Ascending aorta (tissue), 2 donors: ENCODE measurements at places on chromosomes 5 and 9. TPM values are rescaled to one million over a fixed set of nuclear protein-coding genes. Genes with fewer than 3 reads are reported as not detected.

GRCh38 chr9:112642126-112642525 is 75.8 kb downstream of the INIP start:
- no peaks in the 10 kb centered on the region for H3K27me3 ChIP-seq
- no peak overlapping the region for H3K27ac ChIP-seq
- no peaks in the 10 kb centered on the region for H3K4me1 ChIP-seq
- H3K36me3 ChIP-seq: peaks cover 3% of the 10 kb centered on the region
- no peak for DNase-seq
- no peak overlapping the region for H3K4me3 ChIP-seq

- H3K36me3 ChIP-seq: no peaks in the 10 kb centered on the region
- H3K27me3 ChIP-seq: no peaks in the 10 kb centered on the region
- no peak overlapping the region for H3K27ac ChIP-seq
- DNase-seq: no peak
- H3K4me1 ChIP-seq: no peaks in the 10 kb centered on the region
Observed at GRCh38 chr5:160548949-160549645, 127.4 kb downstream of the PTTG1 start.

- no peaks in the 10 kb centered on the region for H3K4me1 ChIP-seq
- H3K27ac ChIP-seq: no peak overlapping the region
- no peaks in the 10 kb centered on the region for H3K36me3 ChIP-seq
Observed at GRCh38 chr5:98144710-98145109, 628.8 kb upstream of the RGMB start.

DNA sequence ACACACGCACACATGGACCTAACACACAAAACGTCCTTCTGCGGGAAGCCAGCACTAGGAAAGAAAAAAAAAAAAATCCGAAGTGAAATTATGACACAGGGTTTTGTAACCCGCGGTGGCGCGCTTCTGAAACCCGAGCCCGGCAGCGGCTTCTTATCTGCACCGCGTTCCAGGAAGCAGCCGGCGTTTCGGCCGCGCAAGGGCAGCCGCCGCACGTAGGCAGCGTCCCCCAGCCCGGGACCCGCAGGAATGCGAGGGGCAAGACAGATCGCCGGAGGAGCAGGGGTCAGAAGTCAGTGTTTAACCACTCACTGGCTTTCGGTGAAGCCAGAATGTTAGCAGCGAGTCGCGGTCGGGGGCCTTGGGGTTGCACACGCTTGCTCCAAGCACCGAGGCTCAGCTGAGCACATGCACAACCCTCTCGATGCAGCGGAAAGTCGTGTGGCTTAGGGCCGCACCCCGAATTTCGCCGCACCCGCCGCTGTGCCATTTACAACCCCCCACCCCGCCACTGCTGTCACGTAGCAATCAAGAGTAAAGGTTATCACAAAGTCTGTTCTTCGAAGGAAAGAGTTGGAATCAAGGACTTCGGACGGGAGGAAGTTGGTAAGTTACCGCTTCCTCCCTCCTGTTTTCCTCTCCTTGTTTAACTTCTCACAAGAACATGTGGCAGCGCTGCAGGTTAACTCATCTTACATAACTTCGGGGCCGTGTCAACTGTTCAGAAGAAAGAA is 167.9 kb downstream of the AUH start:
- peaks cover 29% of the 10 kb centered on the region for H3K4me1 ChIP-seq
- peak; percentile 95 for DNase-seq
- peak overlapping the region; percentile 99 for H3K27ac ChIP-seq
- no peaks in the 10 kb centered on the region for H3K27me3 ChIP-seq

GRCh38 chr5:201672-202071 is 10.4 kb downstream of the LRRC14B start:
- DNase-seq: no peak
- no peak overlapping the region for H3K27ac ChIP-seq
- peaks cover 18% of the 10 kb centered on the region for H3K36me3 ChIP-seq
- H3K4me1 ChIP-seq: no peaks in the 10 kb centered on the region

- H3K4me1 ChIP-seq: no peaks in the 10 kb centered on the region
- no peaks in the 10 kb centered on the region for H3K36me3 ChIP-seq
- no peak for DNase-seq
Observed at GRCh38 chr5:106412606-106413005, 1258.1 kb downstream of the EFNA5 start.

DNA sequence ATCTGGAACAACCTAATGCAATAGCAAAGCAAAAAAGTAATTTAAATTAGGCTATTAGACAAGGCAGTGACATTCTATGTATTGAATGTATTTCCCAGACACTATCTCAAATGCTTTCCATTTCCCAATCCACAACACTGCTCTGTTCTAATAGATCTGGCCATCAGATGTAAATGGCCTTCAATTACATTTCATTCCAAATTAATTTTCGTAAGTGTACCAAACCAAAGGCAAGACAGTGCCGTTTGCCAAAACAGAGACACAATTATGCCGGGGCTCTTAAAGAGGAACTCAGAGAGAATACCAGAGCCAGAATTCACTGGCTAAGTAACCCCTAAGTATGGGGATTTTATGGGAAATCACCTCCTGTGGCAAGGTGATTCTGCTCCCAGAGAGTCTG is 63.1 kb downstream of the GNAQ start:
- no peak overlapping the region for H3K4me3 ChIP-seq
- no peak overlapping the region for H3K27ac ChIP-seq
- DNase-seq: no peak
- H3K27me3 ChIP-seq: no peaks in the 10 kb centered on the region
- H3K36me3 ChIP-seq: no peaks in the 10 kb centered on the region

- H3K27ac ChIP-seq: no peak overlapping the region
- no peak for DNase-seq
- no peaks in the 10 kb centered on the region for H3K36me3 ChIP-seq
- no peak overlapping the region for H3K4me3 ChIP-seq
Observed at GRCh38 chr9:82757924-82758323, 305.0 kb downstream of the RASEF start.

DNA sequence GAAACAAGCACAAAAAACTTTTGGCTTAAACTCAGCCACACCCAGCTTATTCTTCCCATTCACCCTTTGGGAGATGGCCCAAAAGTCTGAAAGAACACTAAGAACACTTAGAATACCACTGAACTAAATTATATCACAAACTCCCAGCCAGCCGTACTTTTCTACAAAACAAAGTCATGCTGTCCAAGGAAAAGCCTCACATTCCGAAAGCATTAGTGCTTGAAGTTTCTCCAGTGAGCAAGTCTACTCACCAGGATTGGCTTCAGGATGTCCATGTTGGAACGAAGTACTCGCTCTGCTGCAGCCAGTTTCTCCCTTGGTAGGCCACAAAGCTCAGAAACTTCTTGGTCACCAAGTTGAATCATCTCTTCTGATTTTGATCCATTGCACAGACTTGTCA is 69.7 kb downstream of the ABCA1 start:
- no peaks in the 10 kb centered on the region for H3K36me3 ChIP-seq
- peak overlapping the region; percentile 49 for H3K27ac ChIP-seq

DNA sequence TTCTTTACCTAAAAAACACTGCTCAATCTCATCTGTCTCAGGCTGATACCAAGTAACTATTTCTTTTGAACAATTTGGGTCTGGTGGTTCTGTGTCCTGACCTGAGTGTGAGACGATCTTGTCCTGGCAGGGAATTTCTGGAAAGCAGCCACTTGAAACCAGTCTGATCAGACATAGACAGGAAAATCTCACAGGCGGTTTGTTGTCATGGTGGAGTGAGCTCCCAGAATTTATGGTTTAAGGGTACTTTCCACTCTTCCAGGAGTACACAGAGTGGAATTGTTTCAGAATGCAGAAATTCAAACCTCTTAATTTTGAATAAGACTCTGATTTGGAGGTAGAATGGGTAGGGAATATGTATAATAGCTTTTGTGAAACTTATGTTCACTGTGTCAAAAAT is 268.2 kb downstream of the ISL1 start:
- H3K36me3 ChIP-seq: no peaks in the 10 kb centered on the region
- no peak for DNase-seq
- no peak overlapping the region for H3K4me3 ChIP-seq
- no peak overlapping the region for H3K27ac ChIP-seq

GRCh38 chr9:98807070-98807813 is at the start of gene GALNT12:
TSS of gene GALNT12 (plus strand) at chr9:98807670. CDS start at chr9:98807699, 29 bp downstream.
- DNase-seq: no peak
- peak within 1 kb of the TSS; percentile 30 for H3K27ac ChIP-seq
- no peaks in the 10 kb centered on the region for H3K4me1 ChIP-seq

DNA sequence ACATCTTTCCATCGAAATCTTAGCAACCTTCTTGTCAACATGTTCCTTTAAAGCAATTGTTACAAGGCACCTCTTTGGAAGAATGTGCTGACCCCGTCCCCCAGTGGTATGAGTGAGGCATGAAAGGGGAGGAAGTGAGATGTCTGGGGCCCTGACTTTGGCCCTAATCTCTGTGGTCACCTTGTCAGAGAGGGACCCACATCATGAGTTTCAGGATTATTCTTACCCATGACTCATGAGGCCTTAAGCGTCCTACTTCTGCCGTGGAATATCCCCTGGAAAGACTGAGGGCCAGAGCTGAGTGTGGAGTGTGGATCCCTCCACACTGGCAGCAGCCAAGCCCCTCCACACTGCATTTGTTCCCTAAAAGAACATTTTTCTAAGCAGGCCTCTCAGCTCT is 81.2 kb downstream of the FSTL4 start:
- DNase-seq: no peak
- no peak overlapping the region for H3K27ac ChIP-seq
- no peak overlapping the region for H3K4me3 ChIP-seq
- no peaks in the 10 kb centered on the region for H3K36me3 ChIP-seq
- no peaks in the 10 kb centered on the region for H3K4me1 ChIP-seq

- no peak overlapping the region for H3K27ac ChIP-seq
- H3K27me3 ChIP-seq: no peaks in the 10 kb centered on the region
- DNase-seq: no peak
- peaks cover 2% of the 10 kb centered on the region for H3K4me1 ChIP-seq
- H3K4me3 ChIP-seq: no peak overlapping the region
- peaks cover 14% of the 10 kb centered on the region for H3K36me3 ChIP-seq
Observed at GRCh38 chr5:135359374-135360165, 39.5 kb downstream of the MACROH2A1 start.

- H3K36me3 ChIP-seq: no peaks in the 10 kb centered on the region
- no peak overlapping the region for H3K27ac ChIP-seq
- DNase-seq: no peak
- H3K4me3 ChIP-seq: no peak overlapping the region
- H3K4me1 ChIP-seq: no peaks in the 10 kb centered on the region
Observed at GRCh38 chr9:8384091-8384490, 584.5 kb upstream of the DMAC1 start.

DNA sequence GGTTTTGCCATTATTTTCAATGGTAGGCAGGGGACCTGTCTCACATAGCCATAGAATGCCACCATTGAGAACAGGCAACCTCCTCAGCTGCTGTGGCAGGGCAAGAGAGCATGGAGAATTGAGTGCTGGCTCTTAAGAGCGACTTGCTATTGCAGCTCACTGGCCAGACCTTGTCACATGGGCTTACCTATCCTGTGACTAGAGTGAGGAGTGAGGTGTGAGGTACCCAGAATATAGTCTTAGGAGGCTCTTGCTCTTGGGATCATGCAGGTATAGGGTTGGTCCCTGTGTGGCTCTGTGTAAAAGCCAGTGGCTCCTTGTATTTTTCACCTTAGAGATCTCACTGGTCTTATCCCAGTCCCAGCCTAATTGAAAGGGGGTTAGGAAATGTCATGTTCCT is 39.8 kb upstream of the NR3C1 start:
- no peak overlapping the region for H3K27ac ChIP-seq
- no peaks in the 10 kb centered on the region for H3K36me3 ChIP-seq
- H3K27me3 ChIP-seq: no peaks in the 10 kb centered on the region

PTPRD gene
- 6.9 TPM for total RNA-seq

MELK gene
- not detected for total RNA-seq

SHC3 gene
- 0.85 TPM for total RNA-seq

IL4 gene
- total RNA-seq: not detected

GFI1B gene
- not detected for total RNA-seq

C7 gene
- total RNA-seq: 179 TPM

DPM2 gene
- 18.2 TPM for total RNA-seq
